ENCODE measurements at places on chromosomes 7 and 10.

GRCh38 chr10:97217299-97217698 is 31.5 kb upstream of the SLIT1 start:
- DNase-seq: no peak

GRCh38 chr10:36026656-36027390 is 384.7 kb upstream of the FZD8 start:
- no peak for DNase-seq

DNA sequence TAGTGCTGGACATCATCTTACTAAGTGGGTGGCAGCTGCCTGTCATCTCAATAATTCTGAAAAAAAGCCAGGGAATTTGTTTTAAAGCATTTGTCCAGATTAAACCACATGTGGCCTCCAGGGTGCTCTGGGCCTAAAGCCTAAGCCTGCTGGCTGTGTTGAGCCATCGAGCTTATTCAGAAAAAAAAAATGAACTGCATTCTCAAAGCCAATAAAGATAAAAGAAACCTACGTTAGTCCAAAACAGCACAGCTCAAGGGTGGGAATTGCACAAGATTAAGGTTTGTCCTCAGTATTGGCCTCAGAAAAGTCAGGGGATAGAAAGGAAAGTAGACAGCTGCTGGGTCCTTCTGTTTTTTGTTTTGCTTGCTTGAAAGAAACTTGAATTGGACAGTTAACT is 22.6 kb upstream of the PRTFDC1 start:
- DNase-seq: no peak

GRCh38 chr7:47814905-47815613 is 133.2 kb downstream of the PKD1L1 start:
- no peak for DNase-seq

DNA sequence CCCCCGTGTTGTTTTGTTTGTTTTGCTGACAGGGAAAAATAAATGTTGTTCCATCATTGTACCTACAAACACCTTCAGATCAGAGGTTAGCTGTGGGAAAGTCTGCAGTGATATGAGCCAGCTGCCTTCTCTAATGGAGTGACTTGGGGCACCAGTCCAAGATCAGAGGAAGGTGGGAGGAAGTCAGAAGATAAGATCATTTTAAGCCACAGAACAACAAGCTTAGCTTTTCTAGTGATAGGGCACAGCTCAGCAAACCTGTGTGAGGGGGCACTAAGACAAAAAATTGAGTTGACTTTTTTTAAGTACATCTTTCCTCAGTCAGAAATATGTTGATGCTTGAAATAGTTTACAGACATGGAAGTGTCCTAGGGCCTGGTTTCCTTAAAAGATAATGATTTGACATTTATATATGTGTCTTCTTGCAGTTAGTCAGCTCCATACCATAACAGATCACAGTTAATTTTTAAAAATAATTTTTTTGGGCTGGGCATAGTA is 240.3 kb upstream of the KAT6B start:
- no peak for DNase-seq

DNA sequence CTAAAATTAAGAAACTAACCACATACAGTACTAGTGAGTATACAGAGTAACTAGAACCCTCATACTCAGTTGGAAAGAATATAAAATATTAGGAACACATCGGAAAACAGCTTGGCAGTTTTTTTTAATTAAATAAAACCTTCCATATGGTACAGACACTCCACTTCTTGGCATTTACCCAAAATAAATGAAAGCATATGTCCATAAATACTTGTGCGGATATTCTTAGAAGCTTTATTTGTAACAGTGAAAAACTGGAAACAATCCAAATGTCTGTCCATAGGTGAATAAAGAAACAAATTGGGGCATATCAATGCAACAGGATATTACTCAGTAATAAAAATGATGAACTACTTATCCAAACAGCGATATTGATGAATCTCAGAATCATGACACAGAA is 410.0 kb downstream of the HTR7 start:
- no peak for DNase-seq

GRCh38 chr10:30455816-30456215 is 21.8 kb downstream of the MAP3K8 start:
- no peak for DNase-seq
